Cortex of kidney (tissue), 1 donor: ENCODE measurements at places on chromosomes 12 and 14.

GRCh38 chr12:124681779-124682391, 114.5 kb upstream of the NCOR2 start:
- no peak for DNase-seq

DNA sequence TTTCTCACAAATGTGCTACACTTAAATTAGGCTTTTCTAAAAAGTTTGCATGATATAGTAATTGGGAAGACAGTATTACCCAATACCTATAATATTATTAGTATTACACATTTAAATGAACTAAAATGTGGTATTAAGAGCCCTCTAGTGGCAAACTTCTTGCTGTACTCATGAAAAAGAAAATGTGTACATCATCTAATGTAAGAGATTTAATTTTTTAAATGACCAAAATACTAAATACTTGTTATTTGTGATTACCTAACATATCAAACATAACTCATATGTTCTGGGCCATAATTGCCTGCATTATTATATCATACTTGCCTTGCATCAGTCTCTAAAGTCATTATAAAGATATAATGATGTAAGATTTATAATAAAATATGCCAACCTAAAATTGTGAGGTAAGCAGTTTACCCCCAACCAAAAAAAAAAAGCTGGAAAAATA, 64.2 kb downstream of the DNAI7 start:
- DNase-seq, result no peak

GRCh38 chr14:71113376-71113775, 206.1 kb downstream of the PCNX1 start:
- DNase-seq, result no peak

GRCh38 chr12:50052964-50053363, 4.4 kb upstream of the ASIC1 start:
- DNase-seq, result no peak

DNA sequence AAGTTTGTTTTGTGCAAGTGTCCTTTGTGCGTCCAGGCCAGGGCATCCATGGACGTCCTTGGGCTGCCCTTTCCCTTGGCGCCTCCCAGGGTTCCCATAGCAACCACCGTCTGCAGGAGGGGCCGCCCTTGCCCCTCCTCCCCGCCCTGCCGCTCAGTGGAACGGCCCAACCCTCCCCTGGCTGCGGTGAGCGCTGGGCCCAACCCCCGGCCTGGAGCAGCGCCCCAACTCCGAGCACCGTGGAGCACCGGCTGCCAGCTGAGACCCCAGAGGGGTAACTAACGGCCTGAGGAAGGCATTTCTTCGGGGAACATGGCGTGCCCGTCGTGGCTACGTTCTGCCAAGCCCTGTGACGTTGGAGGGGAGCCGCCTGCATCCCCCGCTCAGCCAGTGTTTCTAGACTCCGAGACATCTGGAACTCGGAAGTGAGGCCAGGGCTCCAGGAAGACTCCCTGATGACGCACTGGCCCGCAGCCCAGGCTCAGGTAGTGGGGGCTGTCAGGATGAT, 5.3 kb upstream of the ACACB start:
- peak; percentile 69 for DNase-seq

- no peak for DNase-seq
These were observed 976.4 kb upstream of the SEL1L start for GRCh38 chr14:82510007-82510406.

- DNase-seq, result no peak
These were observed 373.4 kb upstream of the PDE3A start for GRCh38 chr12:19994968-19995367.

DNA sequence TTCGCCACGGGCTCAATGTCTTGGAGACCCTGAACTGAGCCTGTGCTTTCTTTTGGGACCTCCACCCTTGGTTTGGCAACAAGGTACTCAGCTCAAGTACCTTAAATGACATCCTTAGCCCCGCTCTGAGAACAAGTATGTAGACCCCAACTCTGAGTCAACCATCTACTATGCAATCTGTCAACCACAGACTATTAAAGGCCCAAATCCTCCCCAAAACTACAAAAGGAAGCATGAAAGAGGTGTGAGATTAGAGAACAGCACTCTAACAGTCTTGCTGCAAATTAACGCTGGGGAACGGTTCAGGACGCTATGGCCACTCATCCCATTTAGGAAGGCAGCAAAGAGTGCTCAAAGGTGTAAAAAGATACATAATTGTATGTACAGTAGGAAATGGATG, 52.1 kb downstream of the CCDC88C start:
- no peak for DNase-seq

DNA sequence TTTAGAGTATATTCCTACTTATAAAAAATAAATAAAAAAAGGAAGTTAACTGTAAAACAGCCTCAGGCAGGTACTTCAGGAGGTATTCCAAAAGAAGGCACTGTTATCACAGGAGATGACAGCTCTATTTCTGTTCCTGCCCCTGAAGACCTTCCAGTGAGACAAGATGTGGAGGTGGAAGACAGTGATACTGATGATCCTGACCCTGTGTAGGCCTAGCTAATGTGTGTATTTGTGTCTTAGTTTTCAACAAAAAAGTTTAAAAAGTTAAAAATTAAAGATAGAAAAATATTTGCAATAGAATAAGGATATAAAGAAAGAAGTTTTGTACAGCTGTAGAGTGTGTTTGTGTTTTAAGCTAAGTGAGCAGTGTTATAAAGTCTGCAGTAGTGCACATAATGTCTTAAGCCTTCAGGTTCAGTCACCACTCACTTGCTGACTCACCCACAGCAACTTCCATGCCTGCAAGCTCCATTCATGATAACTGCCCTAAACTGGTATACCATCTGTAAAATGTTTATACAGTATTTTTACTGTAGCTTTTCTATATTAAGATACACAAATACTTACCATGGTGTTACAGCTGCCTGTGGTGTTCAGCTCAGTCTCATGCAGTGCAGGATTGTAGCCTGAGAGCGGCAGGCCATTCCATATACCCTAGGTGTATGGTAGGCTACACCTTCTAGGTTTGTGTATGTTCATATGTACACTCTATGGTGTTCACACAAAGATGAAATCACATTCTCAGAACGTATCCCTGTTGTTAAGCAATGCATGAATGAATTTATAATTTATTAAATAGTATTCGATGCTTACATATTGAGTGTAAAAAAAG, 121.1 kb downstream of the ANO6 start:
- no peak for DNase-seq

- DNase-seq, result no peak
These were observed 10.7 kb upstream of the PPFIBP1 start for GRCh38 chr12:27513155-27513824.

- no peak for DNase-seq
These were observed 291.2 kb downstream of the ZFP36L1 start for GRCh38 chr14:68501614-68502052.

- DNase-seq, result no peak
These were observed 40.6 kb downstream of the HECTD1 start for GRCh38 chr14:31167032-31167431.

DNA sequence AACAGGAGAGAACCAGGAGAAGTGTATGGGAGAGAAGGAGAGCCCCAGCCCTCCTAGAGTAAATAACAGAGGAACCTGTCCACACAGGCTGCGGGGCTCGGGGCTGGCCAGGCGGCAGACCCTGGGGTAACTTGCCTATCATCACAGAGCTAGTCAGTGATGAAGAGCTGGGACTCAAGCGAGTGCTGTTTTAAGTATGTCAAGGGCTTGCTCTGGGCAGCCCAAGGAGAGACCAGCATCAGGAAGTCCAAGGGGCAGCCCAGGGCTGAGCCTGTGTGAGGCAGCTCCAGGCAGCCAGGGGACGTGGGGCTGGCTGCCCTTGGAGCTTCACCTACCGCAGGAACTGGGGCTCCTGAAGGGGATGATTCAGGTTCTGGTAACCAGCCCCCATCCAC, 10.0 kb downstream of the VWF start:
- no peak for DNase-seq

DNA sequence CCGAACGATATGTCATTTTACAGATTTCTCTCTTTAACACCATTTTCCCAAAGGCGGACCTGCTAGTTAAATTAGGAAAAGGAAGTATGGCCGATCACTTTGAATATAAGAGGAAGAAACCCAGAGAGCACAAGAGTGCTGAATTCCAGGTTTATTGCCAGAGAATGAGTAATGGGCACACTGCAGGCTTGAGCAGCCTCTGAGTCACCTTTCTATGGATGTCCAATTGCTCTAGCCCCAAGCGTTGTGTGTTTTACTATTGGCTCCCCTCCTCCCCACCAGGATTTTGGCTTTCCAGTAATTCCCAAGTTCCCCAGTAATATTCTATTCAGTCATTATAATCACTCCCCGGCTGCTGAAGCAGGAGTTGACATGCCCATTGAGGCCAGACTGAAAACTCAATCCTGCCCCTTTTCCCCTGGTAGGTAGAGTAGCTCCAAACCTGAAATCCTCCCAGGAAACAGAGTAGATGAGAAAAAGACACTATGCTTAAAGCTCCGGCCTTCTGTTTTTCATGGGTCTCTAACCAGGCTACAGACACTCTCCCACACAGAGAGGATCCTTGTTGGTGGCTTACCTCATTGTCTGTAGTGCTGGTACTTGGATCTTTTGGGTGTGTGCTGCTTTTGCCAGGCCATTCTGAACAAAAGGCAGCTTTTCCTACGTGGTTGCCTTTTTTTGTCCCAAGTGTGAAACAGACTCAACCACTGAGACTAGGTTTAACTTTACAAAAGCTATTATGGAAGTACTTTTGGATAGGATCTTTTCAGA, 704.3 kb upstream of the FLRT2 start:
- no peak for DNase-seq

DNA sequence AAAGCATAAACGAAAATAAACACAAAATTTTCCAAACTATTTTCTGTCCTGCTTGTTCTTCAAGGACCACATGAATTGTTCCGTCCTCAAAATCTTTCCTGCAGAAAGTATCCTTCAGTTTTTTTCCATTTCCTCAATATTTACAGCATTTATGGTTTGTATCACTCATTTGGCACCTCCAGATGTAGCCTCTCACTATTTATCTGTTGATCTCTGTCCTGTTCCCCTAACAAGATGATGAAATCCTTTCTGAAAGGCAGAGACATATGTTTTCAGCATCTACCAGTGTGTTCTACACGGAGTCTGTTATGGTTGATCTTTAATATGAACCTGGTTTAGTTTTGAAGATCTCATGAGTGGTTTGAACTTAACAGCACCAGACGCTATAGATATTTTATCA, 490.2 kb downstream of the NELL2 start:
- no peak for DNase-seq

DNA sequence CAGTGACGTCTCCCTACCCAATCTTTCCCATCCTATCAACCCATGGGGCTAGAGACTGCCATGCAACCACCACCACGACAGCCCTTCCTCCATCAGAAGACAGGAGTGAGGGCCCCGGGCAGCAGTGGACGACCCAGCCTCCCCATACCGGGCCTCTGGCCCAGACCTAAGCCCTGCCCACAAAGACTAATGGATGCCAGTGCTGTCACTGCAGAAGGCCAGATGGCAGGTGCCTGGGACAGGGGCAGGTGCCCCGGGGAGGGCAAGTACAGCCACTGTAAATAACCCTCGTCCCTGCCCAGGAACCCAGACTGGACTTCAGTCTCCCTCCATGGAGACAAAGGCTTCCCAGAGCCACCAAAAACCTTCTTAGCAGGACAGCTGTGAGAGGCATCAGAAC, 20.3 kb upstream of the HSPB8 start:
- no peak for DNase-seq

- DNase-seq, result no peak
These were observed 22.4 kb downstream of the FAM222A start for GRCh38 chr12:109735825-109736551.

GRCh38 chr12:54404061-54405004, 14.7 kb downstream of the ITGA5 start:
- DNase-seq, result no peak

DNA sequence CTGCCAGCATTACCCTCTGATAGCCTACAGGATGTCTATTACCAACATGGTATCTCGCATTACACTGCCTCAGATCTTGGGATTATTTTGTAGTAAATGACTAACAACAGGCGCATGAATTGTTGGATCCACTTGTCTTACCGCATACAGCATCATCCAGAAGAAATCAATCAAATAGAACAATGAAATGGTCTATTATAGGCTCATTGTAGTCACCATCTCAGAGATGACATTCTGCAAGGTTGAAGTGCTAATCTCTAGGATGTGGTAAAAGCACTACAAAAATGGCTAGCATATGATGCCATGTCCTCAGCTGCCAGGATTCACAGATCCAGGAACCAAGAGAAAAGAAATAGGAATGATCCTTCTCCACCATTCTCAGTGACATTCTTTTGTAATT, 52.0 kb downstream of the WASHC3 start:
- DNase-seq, result no peak

DNA sequence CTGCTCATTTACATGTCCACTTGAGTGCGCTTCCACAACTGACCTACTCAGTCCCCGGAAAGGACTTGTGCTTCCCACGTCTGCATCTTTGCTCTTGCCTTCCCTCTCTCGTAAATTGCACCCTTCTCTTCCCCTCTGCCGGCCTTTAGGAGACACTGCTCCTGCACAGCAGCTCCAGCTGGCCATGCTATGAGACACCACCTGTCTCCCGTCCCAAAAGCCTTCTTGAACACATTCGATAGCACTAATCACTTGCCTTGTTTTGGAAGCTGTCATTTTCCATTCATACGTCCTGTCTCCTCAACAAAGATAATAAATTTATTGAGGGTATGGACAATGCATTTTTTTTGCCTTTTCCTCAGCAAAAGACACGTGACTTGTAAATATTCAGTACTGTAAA, 15.7 kb upstream of the KCNA1 start:
- no peak for DNase-seq

GRCh38 chr12:6125310-6125608, 789 bp upstream of the VWF start:
- DNase-seq, result no peak

GRCh38 chr12:47819138-47819895, 386 bp downstream of the HDAC7 start:
- no peak for DNase-seq

DNA sequence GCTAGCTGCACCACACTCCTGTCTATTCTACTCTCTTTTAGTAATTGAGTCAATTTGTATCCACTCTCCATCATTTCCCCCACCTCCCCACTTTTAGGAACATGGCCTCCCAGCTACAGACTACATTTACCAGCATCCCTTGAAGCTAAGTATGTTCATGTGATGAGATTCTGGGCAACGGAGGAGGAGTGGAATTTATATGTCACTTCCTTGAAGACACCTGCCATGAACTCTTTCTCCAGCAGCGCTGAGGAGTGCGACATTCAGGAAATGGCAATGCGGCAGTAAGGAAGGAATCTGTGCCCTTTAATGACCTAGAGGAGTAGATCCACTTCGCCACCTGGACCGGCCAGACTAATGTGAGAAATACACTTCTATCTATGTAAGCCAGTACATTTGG, 243.7 kb upstream of the DIO2 start:
- no peak for DNase-seq

- no peak for DNase-seq
These were observed 1.6 kb upstream of the C12orf71 start for GRCh38 chr12:27083861-27084394.

- no peak for DNase-seq
These were observed 43.8 kb downstream of the EVL start for GRCh38 chr14:100108840-100109593.

DNA sequence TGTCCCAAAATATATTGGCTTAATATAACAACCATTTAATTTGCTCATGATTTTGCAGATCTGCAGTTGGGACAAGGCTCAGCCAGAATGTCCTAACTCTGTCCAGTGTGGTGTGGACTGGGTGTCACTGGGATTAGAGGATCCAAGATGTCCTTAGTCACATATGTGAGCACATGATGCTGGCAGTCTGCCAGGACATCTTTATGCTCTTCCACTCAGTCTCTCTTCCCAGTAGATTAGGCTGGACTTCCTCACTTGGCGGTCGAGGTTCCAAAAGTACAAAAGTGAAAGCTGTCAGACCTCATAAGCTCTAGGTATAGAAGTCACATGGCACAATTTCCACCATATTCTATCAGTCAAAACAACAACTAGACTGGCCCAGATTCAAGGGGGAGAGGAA, 167.9 kb upstream of the NTF3 start:
- no peak for DNase-seq
